Activated naive CD4-positive, alpha-beta T cell treated with anti-CD3 and anti-CD28 coated beads for 36 hours (primary cell): ENCODE measurements at places on chromosomes 16 and 17.

GRCh38 chr16:53528797-53529196, 25.8 kb upstream of the AKTIP start:
- no peak for DNase-seq
- H3K36me3 ChIP-seq, result no peaks in the 10 kb centered on the region
- no peaks in the 10 kb centered on the region for H3K4me1 ChIP-seq
- H3K27me3 ChIP-seq, result no peaks in the 10 kb centered on the region
- no peak overlapping the region for H3K27ac ChIP-seq
- H3K4me3 ChIP-seq, result no peak overlapping the region

DNA sequence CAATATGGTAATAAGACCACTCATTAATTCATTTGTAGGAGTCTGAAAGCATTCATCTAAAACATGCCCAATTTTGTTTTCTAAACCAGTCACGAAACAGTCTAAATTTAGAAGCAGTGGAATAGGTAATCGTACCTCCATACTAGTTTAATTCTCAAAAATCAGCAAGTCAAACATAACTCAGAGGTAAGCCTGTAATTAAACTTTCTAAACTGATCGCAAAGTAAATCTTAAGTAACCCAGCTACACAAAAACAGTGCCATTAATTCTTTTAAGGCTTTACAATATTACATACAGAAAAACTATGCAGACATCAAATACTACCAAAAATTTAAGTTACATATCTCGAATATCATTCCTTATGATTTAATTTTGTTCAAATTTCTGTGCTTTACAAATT, 31.4 kb downstream of the YWHAE start:
- H3K27me3 ChIP-seq, result no peaks in the 10 kb centered on the region
- peaks cover 19% of the 10 kb centered on the region for H3K36me3 ChIP-seq
- no peak for DNase-seq
- H3K27ac ChIP-seq, result no peak overlapping the region
- H3K4me1 ChIP-seq, result peaks cover 62% of the 10 kb centered on the region

DNA sequence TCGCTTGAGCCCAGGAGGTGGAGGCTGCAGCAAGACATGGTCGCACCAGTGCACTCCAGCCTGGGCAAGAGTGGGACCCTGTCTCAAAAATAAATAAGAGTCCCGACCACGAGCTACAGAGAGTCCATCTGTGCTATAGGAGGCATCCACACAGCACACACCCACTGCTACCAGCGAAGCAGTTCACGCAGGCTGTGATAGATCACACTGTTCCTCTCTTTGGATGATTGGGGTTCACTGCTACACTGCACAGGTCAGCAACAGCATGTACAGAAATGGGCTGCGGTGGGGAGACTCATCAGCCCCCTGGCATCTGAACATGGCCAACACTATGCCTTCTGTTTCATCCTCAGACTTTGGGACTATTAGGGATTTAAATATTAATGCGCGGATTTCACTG, 33.8 kb downstream of the PMM2 start:
- DNase-seq, result no peak
- no peaks in the 10 kb centered on the region for H3K27me3 ChIP-seq
- H3K4me3 ChIP-seq, result no peak overlapping the region
- no peak overlapping the region for H3K27ac ChIP-seq

- H3K36me3 ChIP-seq, result no peaks in the 10 kb centered on the region
- no peak overlapping the region for H3K27ac ChIP-seq
- H3K4me3 ChIP-seq, result no peak overlapping the region
- no peak for DNase-seq
- H3K4me1 ChIP-seq, result peaks cover 14% of the 10 kb centered on the region
Observed at GRCh38 chr17:73141411-73141810, 23.4 kb upstream of the SSTR2 start.

DNA sequence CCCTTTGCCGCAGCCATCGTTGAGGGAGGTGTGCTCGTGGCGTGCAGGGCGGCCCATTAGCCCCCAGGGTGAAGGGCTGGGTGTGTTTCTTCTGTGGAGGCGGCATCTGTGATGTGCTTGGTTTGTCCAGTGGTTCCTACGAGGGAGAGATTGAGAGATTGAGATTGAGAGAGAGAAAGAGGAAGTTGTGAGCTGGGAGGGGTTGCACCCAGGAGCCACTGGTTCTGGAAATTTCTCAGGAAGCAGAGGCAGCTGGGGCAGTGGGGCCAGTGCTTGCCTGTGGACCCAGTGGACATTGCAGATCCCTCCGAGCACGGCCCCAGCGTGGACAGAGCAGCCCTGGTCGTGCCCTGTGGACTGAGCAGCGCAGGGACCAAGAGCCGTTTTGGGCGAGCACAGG, 72.0 kb upstream of the ZNF750 start:
- peaks cover 15% of the 10 kb centered on the region for H3K36me3 ChIP-seq
- H3K27ac ChIP-seq, result no peak overlapping the region
- no peak overlapping the region for H3K4me3 ChIP-seq
- H3K27me3 ChIP-seq, result no peaks in the 10 kb centered on the region
- H3K4me1 ChIP-seq, result peaks cover 27% of the 10 kb centered on the region

- H3K36me3 ChIP-seq, result peaks cover 6% of the 10 kb centered on the region
- H3K27ac ChIP-seq, result peak overlapping the region; percentile 88
- peaks cover 19% of the 10 kb centered on the region for H3K4me1 ChIP-seq
Observed at GRCh38 chr17:80219763-80220053, 425 bp downstream of the SGSH start.

DNA sequence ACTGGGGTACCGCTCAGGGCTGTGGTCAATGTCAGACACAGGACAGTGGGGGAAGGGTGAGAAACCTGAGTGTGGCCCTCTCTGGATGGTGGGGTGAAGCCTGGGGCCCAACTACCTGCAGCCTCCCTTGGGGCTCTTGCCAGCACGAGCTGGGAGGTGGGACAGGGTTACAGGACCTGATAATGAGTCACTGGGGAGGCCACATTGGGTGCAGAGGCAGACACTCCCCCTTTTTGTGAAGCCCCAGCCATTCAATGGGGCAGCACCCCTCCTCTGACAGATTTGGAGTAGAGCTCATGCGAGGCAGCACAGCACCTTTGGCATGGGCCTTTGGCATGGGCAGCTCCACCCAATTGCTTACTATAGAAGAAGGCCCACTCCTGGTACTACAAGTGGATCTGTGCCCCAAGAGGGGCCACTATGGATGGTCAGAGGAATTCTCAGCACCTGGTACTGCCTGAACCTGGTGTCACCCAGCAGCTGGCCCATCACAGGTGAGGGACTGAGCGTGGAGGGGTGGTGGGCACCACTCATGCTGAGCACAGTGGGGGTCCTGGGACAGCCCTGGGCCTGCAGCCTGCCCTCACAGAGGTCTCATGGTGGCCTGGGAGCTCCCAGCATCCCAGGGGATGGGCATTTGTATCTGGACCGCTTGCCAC, 45.2 kb upstream of the SMPD3 start:
- no peaks in the 10 kb centered on the region for H3K36me3 ChIP-seq
- H3K4me3 ChIP-seq, result no peak overlapping the region
- H3K4me1 ChIP-seq, result no peaks in the 10 kb centered on the region
- H3K27ac ChIP-seq, result no peak overlapping the region
- DNase-seq, result no peak
- H3K27me3 ChIP-seq, result no peaks in the 10 kb centered on the region

DNA sequence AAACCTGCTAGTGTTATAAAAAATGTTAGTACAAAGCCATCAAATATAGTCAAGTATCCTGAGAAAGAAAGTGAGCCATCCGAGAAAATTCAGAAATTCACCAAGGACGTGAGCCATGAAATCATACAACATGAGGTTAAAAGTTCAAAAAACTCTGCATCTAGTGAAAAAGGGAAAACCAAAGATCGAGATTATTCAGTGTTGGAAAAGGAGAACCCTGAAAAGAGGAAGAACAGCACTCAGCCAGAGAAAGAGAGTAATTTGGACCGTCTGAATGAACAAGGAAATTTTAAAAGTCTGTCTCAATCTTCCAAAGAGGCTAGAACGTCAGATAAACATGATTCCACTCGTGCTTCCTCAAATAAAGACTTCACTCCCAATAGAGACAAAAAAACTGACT, 31.7 kb downstream of the RBBP6 start:
- peaks cover 6% of the 10 kb centered on the region for H3K4me1 ChIP-seq
- H3K4me3 ChIP-seq, result no peak overlapping the region
- H3K27ac ChIP-seq, result no peak overlapping the region
- H3K27me3 ChIP-seq, result no peaks in the 10 kb centered on the region

DNA sequence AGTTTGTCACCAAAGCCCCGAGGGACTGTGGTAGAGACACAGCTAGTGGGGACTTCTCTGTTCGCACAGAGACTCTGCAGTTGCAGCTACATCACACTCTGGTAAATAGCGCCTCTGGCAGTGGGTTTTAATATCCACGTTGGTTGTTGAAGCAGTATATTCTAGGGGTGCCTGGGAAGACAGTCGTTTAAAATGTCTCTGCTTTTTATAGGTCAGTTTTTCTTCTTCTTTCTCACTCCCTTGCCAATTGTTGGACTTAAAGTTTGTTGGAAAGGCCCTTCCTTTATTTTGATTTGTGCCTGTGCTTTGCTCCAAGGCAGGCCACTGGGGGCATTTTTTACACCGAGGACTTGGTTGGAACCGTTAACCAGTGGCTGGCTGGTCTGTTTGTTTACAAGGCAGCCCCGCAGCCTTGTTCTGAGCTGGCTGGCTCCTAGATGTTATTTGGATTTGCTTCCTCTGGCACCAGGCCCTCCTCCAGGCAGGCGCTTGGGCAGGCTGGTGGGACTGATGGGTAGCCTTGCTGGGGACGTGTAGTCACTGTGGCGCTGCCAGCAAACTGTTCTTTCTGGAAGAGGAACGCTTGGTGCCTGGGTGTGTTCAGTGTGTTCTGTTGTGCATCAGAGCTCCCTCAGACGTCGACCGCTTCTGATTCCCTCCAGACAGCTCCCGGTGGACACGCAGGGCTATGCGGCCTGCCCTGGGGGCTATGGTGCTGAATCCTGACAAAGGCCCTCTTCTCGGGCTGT, 218.2 kb upstream of the CHMP6 start:
- H3K27ac ChIP-seq, result peak overlapping the region; percentile 89
- no peak overlapping the region for H3K4me3 ChIP-seq
- H3K4me1 ChIP-seq, result peaks cover 72% of the 10 kb centered on the region
- H3K27me3 ChIP-seq, result no peaks in the 10 kb centered on the region

GRCh38 chr16:31413381-31413780, 14.8 kb downstream of the COX6A2 start:
- no peaks in the 10 kb centered on the region for H3K4me1 ChIP-seq
- H3K4me3 ChIP-seq, result no peak overlapping the region
- no peak overlapping the region for H3K27ac ChIP-seq
- no peak for DNase-seq
- no peaks in the 10 kb centered on the region for H3K27me3 ChIP-seq
- H3K36me3 ChIP-seq, result no peaks in the 10 kb centered on the region

DNA sequence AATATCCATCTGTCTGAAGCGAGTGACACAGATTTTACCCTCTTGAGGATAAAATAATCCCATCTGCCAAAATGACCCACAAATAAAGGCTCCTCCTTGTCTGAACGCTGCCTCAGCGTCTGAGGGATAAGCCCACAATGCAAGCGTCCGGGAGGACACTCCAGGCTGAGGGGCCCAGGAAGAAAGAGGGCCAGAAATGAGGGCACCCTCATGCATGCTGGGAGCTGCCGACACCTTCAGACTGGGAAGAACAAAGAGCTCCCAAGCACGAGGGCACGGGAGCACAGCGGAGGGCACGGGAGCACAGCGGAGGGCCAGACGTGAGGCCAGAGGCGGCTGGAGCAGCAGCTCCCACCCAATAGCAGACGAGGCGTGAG, 126.9 kb downstream of the ZNF778 start:
- H3K4me1 ChIP-seq, result peaks cover 83% of the 10 kb centered on the region
- no peak overlapping the region for H3K27ac ChIP-seq
- H3K36me3 ChIP-seq, result peaks cover 15% of the 10 kb centered on the region
- no peak for DNase-seq
